ENCODE measurements at places on chromosomes 1 and 21.

GRCh38 chr1:44723064-44723463 is 7.9 kb downstream of the RNU5D-1 start:
- no peak for DNase-seq

- no peak for DNase-seq
Measured at GRCh38 chr1:20086800-20087199, 16.8 kb downstream of the PLA2G5 start.

DNA sequence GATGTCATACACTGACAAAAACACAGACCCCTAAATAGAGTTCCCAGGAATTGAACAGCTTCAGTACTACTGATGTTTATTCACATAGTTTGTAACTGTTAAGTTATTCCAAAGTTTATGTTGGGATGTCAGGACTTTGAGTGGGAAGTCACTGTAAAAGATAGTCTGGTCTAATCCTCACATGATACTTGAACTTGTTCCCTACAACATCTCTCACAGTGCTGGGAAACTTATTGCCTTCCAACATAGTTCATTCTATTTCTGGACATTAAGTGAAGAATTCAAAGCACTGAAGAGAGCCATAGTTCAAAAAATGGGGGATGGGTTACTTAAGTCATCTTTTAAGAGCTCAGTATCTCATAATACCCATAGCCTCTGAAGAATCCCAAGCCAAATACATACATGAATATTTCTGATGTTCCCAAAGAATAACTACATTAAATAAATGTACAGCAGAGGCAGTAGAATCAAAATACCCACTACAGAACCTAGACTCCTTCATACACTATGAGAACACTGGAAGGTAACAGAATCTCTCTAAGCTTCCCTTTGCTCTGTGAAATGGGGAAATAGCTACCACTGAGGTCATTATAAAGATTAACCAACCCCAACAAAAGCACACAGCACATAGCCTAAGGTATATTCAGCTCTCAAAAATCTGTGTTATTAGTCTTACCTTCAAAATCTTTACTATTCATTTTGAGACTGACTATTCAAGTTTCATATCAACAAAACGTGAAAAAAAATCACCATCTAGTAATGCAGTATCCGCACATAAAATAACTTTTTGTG is 81.4 kb downstream of the ESRRG start:
- no peak for DNase-seq

GRCh38 chr1:177708406-177708805 is 261.5 kb downstream of the SEC16B start:
- no peak for DNase-seq

DNA sequence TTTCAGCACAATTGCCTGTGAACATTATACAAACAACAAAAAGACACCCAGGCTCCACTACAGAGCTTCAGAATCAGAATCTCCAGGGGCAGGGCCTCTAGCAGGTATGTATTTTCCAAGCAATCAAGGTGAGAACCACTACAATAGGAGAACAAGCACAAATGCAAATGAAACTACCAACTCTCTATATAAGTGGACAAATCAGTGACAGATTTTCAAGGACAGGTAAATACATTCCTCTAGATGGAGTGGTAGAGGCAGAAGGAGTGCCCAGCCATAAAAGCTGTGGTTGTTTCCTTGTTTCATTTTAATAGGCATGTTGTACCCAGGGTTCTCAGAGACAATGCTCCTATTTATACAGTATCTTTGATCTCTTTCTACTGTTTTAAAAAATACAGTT is 20.1 kb upstream of the CCDC17 start:
- DNase-seq, result no peak

DNA sequence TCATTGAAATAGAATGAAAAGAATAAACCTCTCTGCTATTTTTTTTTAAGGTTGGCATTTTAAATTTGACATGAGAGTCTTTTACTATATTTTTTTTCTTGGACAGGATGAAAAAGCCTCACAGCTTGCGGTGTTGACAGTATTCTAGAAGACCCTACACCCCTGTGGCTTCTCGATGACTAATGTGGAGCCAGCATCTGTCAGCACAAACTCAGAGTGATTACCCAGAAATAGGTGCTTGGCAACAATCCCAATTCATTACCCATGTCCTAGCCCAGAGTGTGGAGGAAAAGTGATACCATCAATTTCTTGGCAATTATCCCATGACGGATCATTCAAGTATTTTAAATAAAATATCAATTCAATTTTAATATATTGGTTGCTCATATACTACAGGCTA is 186.8 kb upstream of the MAP1LC3C start:
- DNase-seq, result no peak

DNA sequence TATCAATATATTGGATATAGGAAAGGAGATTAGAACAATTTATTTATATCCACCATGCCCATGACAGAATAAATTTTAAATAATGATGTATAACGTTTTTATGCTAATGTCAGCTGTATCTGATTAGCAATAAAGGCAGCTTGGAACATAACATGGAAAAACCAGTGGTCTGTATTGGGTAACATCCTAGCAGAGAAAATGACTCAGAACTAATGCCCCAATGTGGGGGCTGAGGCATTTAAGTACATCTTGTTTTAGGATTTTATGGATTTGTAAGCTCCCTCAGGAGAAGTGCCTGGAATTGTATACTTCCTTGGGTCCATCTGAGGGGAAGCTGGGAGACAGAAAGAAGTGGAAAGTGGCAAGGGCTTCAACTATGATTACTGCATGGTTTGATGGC is 82.3 kb downstream of the HMCN1 start:
- DNase-seq, result no peak

- no peak for DNase-seq
Measured at GRCh38 chr1:6891781-6892579, 106.7 kb downstream of the CAMTA1 start.

DNA sequence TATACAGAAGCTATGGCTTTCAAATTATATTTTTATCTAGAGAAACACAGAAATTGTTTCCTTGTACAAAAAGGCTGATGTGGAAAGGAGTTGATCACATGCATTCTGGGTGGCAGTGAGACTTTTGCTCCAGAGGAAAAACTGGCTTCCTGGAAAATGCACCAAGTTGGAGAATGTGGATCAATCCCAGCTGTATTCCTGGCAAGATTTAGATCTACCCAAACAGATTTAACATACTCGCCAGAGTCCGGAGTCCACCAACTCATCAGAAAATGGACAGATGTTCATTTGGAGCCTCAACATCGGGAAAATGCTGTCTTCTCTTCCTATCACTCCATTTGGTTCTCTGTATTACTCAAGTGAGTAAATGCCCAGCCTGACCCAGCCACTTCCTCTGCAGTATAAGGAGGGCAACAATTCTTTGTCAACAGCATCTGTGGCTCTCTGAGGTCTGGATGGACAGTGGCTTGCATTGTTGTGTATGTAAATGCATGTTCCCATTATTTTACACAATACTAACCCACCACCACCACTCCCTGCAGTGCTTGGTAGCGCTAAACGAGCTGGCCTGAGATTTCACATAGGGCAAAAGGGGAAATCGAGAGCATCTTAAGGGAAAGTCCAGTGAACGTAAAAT is 226.2 kb upstream of the IRF2BP2 start:
- DNase-seq, result peak; percentile 89

- DNase-seq, result peak; percentile 74
Measured at GRCh38 chr1:56466538-56466937, 112.8 kb downstream of the PLPP3 start.

All from inflammatory macrophage treated with lipopolysaccharide for 4 hours (primary cell).